ENCODE measurements at places on chromosomes 7 and 10. TPM values are rescaled to one million over a fixed set of nuclear protein-coding genes. Genes with fewer than 3 reads are reported as not detected.

DNA sequence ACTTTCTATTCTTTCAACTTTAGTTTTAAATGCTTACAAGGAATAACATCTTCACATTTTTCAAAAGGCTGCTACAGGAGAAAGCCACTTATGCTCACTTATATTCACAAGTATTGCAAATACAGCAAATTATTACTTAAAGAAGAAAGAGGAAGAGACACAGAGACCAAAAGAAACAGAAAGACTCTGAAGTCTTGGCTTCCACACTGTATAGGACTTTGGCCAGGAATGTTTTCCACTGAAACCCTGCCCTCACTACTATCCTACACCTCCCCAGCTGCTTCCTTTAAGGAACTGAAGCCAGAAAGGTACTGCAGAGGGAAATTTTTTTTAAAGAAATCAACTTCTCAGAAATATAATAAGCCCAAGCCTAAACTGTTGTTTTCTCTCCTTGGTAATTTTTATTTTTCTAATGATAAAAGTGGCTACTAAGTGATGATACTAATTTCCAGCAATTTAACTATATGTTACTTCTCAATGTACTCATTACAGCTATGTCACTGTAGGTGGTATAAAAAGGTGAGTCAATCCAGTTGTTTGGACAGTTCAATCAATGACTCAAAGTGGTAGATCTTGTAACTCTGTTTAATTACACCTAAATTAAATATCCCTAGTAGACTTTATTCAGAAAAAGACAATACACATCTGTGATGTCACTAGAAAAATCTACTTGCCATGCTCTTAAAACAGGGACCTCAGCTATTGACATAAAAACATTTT, 231.6 kb downstream of the GRM8 start:
- H3K27me3 ChIP-seq, result no peaks in the 10 kb centered on the region
- H3K4me3 ChIP-seq, result no peak overlapping the region
- H3K4me1 ChIP-seq, result no peaks in the 10 kb centered on the region
- DNase-seq, result no peak

DNA sequence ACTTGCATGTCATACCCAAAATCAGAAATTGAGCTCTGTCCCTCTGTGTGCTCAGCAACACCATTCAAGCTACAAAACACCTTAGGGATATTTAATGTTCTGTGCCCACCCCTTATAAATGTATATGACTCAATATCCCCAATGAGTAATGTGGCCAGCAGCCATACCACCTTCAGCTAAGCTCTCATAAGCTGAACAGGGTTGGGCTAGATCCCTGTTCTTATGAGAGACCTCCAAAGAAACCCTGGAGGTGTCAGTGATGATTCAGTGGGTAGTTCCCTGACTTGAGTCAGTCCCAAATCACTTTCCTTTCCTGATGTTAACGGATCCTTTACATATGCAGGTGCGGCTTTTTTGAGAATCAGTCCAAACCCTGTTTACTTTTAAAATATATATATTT, 253.8 kb downstream of the CREB5 start:
- no peaks in the 10 kb centered on the region for H3K4me1 ChIP-seq
- H3K4me3 ChIP-seq, result no peak overlapping the region
- no peaks in the 10 kb centered on the region for H3K27me3 ChIP-seq
- no peak overlapping the region for H3K27ac ChIP-seq

SPDYE18 gene
- 0.53 TPM for total RNA-seq

EPDR1 gene
- total RNA-seq, result 43.7 TPM

TAS2R5 gene
- total RNA-seq, result 2.3 TPM

NOLC1 gene
- total RNA-seq, result 63.0 TPM

GRCh38 chr10:18504161-18504560, 147.2 kb downstream of the NSUN6 start:
- no peak for DNase-seq
- no peak overlapping the region for H3K27ac ChIP-seq
- no peak overlapping the region for H3K4me3 ChIP-seq
- H3K36me3 ChIP-seq, result no peaks in the 10 kb centered on the region
- H3K27me3 ChIP-seq, result no peaks in the 10 kb centered on the region
- H3K4me1 ChIP-seq, result peaks cover 1% of the 10 kb centered on the region

Data from ovary (tissue), 10 donors.